Stimulated activated CD8-positive, alpha-beta memory T cell treated with anti-CD3 and anti-CD28 coated beads, Interleukin-2, amount 100 ng/mL, for 48 hours (primary cell): ENCODE measurements at places on chromosomes 2 and 18.

DNA sequence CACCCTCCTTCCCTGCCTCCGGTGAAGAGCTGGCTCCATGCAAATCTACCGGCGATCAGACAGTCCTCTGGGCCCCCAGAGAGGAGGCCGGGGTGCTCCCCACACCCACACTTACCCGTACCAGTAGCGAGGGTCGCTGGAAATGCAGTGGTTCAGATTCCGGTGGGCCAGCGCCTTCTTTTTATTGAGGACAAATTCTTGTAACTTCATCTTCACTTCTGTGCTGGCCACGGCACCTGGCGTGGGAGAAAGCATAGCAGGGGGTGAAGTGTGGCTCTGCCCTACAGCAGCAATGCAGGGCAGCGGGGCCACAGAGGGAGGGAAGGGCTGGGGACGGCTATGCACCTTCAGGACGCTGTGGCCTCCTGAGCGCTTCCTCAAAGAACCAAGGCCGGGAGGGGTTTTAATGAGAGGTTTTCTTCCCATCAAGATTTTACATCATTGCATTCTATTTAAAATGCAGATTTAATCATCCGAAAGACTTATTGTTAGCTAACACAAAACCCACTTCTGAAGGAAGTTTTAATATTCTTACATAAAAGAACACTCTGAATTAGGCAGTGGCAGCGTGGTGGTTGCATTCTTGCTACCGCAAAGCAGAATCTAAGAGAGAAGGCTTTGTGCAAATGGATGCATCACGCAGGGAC is 237.0 kb downstream of the HDAC4 start:
- no peak for DNase-seq

GRCh38 chr2:38581193-38582147 is 21.3 kb downstream of the HNRNPLL start:
- DNase-seq: no peak

DNA sequence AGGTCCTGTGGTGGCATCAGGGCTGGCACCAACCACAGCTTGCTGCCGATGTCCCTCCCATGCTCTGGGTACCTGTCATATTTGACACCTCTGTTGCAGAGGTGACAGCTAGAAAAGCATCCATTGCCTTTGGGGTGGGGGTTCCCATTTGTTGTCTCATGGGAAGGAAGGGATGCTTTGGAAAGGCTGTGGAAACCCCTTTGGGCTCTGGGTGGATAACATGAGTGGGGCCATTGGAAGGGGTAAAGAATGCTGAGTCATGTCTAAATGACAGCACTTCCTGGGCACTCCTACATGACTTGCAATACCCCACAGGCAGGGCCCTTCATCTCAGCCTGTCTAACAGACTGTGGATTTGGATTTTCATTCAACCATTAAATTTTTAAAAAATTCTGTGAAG is 27.8 kb downstream of the CTIF start:
- DNase-seq: no peak

DNA sequence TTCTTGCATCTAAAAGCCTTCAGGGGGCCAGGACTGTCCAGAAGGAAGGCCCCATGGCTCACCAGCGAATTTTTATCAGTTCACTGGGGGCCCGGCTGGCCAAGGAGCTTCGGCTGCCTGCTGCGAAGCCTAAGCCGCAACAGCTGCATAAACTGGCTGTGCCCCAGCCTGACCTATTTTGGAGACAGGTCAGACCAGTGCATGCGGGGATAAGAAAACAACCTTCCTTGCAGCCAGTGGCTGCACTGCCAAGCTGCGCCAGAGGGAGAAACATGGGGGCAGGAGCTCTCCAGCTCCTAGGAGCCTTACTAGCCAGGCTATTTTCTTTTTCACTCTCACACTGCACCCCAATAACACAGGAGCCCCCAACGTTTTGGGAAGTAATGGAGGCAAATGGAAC is 15.2 kb downstream of the PAX3 start:
- DNase-seq: no peak

GRCh38 chr2:177400337-177400923 is 7.9 kb downstream of the AGPS start:
- DNase-seq: no peak

GRCh38 chr2:131125195-131125757 is 20.1 kb downstream of the PLEKHB2 start:
- DNase-seq: no peak

DNA sequence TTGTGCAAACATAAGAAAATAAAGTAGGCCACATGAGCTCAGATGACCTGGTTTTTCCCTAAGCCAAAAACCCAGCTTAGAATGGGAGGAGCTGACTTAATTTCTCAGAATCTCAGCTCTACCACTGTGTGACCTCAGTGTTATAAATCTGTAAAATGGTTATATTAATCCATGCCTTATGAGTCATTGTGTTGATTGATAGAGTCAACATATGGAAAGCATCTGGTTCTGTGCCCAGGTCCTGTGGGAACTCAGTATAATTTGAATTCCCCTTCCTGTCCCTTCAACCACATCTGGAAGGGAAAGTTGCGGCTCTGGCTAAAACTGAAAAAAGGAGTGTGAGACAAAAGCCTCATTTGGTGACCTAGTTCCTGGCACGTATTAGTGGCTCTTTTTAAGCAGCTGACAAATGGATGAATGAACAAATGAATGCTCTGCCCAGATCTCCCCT is 25.7 kb downstream of the TMEM177 start:
- no peak for DNase-seq

DNA sequence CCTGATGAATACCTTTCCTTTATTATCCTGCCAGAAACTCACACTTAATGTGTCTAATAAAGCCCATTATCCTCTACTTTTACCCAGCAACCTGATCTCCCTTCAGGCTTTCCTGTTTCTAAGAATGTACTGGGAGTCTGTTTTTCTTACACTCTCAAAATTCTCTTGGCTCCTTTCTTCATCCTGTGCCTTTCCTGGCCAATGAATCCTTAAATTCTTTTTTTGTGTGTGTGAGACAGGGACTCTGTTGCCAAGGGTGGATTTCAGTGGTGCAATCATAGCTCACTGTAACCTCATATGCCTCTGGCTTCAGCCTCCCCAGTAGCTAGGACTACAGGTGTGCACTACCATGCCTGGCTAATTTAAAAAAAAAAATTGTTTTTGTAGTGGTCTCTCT is 72.7 kb downstream of the MAP2 start:
- DNase-seq: no peak

GRCh38 chr2:46184794-46185583 is 112.2 kb upstream of the EPAS1 start:
- DNase-seq: no peak

- DNase-seq: no peak
Measured at GRCh38 chr2:12253167-12253778, 463.5 kb upstream of the TRIB2 start.

DNA sequence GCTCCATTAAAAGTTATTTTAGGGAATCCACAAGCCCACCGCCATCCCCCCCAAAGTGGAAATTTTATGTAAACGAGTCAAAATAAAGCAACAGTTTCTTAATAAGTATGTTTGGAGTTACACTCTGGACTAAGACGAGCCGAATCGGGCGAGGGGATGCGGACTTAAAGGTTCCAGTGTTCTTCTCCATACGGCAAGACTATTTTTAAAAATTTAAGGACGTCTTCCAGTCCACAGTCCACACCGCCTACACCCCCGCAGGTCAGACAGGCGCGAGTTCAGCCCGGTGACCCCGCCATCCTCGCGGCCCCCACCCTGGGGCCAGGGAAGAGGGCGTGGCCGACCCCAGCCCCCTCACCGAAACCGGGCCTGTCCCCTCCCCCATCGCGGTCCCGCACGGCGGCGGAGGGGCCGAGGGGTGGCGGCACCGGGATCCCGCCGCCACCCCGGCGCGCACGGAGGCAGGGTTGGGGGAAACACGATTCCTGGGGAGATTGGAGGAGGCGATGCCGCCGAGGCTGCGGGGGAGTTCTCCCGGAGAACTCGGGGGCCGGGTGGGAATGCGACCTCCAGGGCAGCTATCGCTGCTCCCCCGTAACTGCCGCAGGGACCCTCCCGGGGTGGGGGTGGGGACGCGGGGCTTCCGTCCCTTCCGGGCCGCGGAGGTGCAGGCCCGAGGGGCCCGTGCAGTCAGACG is 24.5 kb upstream of the SMAD7 start:
- no peak for DNase-seq

DNA sequence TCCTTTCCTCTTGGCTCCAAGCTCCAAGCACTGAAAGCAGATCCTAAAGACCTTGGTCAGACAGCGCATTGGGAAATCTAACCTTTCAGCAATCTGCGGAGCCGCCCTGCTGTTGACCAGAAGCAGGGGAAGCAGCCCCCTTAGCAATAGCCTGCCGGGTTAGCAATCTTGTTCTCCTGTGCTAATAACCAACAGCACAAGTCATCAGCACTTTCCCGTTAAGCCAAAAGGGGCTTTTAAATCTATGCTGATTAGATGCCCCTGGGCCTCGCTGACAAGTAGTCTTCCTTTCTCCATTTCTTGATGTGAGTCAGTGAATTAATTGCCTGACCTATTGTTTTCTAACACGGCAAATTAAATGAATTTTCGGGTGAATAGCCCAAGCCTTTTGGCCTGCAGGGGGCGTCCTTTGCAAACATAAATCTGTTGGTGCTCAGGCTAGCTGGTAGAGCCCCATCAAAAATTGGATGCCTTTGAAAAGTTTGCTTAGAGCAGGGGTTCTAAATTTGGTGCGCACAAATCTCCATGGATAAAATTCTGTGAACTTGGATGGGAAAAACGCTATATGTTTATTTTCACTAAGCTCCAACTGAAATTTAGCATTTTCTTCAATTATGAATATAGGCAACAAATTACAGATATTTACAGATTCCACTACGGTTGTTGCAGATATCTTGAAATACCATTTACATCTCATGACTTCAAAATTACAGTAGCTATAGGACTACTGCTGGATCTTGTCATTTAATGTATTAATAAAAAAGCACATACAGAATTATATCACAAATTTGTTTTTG is 24.6 kb downstream of the MAIP1 start:
- DNase-seq: peak; percentile 76

DNA sequence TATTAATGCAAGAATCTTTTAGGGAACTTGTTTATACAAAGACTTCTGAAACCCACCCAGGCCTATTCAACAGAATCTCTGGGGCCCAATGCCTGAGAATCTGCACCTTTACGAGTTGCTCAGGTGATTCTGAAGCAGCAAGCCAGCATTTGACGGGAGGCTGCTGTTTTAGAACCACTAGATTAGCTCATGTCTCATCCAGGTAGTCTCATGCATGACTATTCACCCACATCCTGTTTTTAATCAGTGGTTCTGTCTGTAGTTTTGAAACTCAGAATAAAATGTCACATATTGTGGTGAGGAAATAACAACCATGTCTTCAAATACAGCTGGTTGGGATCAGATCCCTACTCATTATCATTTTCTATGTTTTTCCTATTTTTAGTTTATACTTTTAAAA is 39.5 kb downstream of the CYTIP start:
- no peak for DNase-seq

DNA sequence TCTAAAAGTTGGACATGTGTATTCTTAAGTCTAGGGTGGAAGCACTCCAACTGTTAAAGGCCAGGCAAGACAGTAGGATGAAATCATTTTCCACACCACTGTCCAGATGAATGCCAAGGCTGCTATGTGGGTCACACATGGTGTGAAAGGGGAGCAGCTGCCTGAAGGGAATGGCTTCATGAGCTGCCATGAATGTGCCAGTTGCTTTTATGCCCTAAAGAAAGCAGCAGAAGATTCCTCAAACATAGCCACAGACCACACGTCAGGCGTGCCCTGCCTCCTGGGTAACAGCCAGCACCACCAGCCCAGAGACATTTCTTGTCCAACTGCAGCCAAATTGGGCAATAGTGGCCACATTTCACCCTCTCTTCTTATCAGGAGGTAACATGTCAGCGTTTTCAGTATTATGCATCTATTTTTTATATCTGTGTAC is 130.2 kb downstream of the MTCL1 start:
- DNase-seq: no peak

GRCh38 chr2:33366473-33366872 is 110.0 kb upstream of the RASGRP3 start:
- no peak for DNase-seq

- no peak for DNase-seq
Measured at GRCh38 chr18:41642756-41643155, 312.3 kb upstream of the PIK3C3 start.

DNA sequence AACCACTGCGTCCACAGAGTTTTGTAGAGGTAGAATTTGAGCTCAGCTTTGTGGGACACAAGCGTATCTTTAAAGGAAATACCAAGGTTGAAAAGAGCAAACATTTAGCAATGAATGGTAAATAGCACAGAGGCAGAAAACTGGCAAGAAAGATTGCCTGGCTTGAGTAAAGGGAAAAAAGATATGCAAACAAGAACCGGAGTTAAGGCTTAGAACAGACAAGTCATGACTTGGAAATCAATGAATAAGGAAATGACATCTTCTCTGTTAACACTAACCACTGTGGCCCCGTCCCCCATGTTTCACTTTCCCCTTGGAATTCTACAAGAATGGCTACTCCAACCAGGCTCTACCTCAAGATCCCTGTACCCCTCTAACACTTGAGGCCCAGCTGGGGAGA is 3.8 kb downstream of the STAM2 start:
- no peak for DNase-seq

- no peak for DNase-seq
Measured at GRCh38 chr2:183543731-183544130, 419.5 kb downstream of the NUP35 start.

GRCh38 chr2:196718419-196719109 is 79.0 kb downstream of the CCDC150 start:
- DNase-seq: no peak

DNA sequence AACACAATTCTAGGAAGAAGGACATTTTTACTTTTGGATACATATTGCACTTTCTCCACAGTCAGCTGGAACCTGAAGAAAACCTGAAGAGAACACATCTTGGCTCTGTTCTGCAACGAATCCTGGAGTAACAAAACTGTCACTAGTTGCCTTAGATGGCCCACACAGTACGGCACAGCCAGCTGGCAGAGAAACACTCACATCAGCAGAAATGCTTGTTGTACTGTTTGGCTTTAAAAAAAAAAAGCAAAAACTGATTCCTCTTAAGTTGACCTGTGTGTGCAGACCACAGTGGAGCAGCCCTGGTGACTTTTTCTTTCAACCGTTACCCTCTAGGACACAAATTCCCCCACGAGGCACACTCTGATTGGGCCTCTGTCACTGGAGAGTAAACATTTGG is 152.3 kb upstream of the TWIST2 start:
- no peak for DNase-seq

GRCh38 chr18:55381277-55381676 is 206.7 kb downstream of the TCF4 start:
- DNase-seq: no peak

DNA sequence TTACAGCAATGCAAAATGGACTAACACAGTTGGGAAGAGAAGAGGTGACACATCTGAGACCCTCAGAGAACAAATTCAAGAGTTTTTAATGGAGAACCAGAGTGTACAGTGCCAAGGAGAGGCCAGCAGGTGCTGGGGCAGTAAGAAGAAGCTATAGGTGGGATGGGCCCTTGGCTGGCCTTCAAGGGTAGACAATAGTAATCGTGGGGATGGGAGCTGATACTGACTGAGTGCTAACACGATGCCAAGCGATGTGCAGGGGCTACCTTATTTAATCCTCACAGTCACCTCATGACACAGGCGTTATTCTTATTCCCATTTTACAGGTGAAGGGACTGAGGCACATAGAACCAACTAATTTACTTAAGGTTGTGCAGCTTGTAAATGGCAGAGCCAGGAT is 131.9 kb upstream of the ID2 start:
- no peak for DNase-seq

GRCh38 chr18:6962571-6963451 is 154.8 kb downstream of the LAMA1 start:
- no peak for DNase-seq

GRCh38 chr18:26356045-26356785 is 130.0 kb downstream of the TAF4B start:
- DNase-seq: no peak
